D721Med (cell line): ENCODE measurements at places on chromosomes 16 and 17.
A peak's percentile ranks its signal among the peaks of the same experiment; 100 is the strongest.

GRCh38 chr16:72983728-72984350 is 64.1 kb downstream of the ZFHX3 start:
- DNase-seq: no peak

DNA sequence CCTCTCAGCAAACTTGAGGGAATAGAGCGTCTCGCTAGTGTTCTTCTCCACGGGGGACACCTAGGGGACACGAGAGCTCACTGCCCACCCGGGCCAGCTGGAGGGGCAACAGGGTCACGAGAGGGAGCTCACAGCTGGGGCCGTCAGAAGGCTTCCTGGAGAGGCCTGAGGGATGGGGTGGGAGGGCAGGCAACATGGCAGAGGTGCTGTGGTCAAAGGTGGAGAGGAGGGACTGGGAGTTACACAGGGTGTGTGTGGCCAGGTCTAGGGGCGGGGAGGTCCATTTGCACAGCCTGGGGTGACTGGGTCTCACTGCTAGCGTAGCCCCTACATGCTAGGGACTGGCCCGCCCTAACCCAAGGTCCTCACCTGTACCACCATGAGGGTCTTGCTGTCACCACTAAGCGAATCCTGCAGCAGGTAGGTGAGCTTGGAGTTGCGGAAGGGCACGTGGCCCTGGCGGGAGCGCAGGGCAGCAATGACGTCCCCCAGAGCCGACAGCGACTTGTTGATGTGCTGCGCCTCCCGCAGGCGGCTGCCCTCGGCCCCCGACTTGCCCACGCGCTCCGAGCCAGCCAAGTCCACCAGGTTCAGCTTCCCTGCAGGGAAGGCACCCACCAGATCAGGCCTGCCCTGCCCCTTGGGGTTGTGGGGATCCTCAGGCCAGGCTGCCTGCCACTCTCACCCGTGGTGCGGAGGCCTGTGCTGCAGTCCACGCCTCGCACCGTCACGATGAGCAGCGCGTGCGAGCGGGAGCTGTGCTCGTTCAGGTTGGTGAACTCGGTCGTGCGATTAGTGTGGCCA is 25.0 kb downstream of the KATNB1 start:
- DNase-seq: no peak

DNA sequence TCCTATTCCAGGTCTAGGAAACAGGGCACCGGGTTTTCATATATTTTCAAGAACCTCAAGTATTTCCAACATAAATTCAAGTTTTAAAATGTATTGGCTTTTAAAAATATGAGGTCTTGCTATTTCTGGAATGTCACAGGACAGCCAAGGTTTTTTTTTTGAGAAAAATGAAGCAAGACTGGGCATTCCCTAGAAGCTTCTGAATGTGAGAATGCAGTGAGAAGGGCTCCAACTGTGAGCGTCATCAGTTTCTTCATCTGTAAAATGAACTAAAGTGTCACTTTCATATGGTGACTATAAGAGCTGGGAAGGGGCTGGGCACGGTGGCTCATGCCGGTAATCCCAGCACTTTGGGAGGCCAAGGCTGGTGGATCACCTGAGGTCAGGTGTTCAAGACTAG is 455.8 kb upstream of the MAF start:
- no peak for DNase-seq

GRCh38 chr16:2816751-2817339 is at the start of gene PRSS21:
Gene PRSS21, plus strand, starts transcription at chr16:2817237. Its CDS starts 32 bp downstream, at chr16:2817269.
- DNase-seq: no peak

- DNase-seq: no peak
Measured at GRCh38 chr16:72397876-72398275, 225.9 kb upstream of the PMFBP1 start.

- DNase-seq: no peak
Measured at GRCh38 chr16:89383095-89384003, 107.0 kb downstream of the ANKRD11 start.

- DNase-seq: no peak
Measured at GRCh38 chr16:20763461-20764232, at the start of gene ACSM3. Gene ACSM3, plus strand, starts transcription at chr16:20764014. Its CDS starts 6,021 bp downstream, at chr16:20770035.

DNA sequence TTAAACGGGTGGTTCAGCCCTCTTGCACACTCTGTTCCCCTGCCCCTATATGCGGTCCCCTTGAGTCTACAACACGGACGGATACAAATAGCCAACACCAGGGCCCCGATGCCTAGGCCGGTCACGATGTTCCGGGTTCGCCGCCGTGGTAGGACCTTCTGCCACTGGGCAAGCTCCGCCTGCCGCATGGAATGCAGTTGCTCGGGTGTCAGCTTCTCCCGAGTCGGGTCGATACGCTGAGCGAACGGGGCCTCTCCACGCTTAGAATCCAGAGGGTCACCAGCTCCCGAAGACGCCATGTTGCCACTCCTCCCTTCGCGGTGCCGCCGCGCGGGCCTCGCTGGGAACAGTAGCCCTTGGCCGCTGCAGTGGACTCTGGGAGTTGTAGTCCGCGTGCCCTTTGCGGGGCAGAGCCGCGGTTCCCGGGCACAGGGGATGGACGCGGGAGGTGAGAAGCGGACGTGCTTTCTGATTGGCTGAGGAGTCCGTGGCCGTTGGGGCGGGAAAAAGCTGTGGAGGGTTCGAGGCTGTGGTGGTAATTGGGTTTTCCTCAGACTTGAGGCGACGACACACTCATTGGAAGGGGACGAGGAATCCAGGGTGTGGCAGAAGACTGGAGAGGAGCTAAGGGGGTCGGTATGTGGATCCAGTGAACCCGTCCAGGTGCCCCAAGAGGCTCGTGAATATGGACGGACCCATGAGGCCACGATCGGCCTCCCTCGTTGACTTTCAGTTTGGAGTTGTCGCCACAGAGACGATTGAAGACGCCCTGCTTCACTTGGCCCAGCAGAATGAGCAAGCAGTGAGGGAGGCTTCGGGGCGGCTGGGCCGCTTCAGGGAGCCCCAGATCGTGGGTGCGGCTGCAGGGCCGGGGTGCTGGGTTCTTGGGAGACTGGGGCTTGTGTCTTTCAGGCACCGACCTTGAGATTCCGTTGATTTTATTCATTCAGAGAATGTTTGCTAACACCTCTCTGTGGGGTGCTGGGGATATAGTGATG is at the start of the genes CNTD1 and COA3:
Gene CNTD1 (plus strand): TSS at position 479 of the 998 bp plus-strand sequence. CDS start 207 bp downstream, at position 686.
Gene COA3 (minus strand): TSS at position 322 of the 998 bp plus-strand sequence. CDS start 23 bp downstream, at position 299.
- peak; percentile 84 for DNase-seq

DNA sequence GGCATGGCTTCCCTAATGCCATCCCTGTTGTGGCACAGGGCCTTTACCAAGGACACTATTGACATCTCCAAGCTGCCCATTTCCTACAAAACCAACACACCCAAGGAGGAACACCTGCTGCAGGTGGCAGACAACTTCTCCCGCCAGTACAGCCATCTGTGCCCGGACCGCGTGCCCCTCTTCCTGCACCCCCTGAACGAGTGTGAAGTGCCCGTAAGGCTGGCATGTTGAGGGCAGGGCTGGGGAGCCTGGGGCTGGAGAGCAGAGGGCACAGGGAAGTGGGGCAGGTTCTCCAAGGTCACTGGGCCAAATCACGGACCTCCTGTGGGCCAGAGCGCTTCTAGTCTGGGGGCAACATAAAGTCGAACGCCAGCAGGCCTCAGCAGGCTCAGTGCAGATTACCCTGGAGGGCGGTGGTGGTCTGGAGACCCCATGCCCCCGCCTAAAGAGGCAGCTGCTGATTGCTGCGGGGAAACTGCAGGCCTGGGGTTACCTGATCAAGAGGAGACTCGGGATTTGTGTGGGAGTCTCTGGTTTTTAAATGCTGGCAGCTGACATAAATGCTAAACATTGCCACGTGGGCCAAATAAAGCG is 4.3 kb downstream of the DRC7 start:
- DNase-seq: no peak

- no peak for DNase-seq
Measured at GRCh38 chr16:969508-970385, 1.0 kb downstream of the LMF1 start.

- no peak for DNase-seq
Measured at GRCh38 chr16:86818671-86819532, 240.6 kb downstream of the FOXL1 start.

DNA sequence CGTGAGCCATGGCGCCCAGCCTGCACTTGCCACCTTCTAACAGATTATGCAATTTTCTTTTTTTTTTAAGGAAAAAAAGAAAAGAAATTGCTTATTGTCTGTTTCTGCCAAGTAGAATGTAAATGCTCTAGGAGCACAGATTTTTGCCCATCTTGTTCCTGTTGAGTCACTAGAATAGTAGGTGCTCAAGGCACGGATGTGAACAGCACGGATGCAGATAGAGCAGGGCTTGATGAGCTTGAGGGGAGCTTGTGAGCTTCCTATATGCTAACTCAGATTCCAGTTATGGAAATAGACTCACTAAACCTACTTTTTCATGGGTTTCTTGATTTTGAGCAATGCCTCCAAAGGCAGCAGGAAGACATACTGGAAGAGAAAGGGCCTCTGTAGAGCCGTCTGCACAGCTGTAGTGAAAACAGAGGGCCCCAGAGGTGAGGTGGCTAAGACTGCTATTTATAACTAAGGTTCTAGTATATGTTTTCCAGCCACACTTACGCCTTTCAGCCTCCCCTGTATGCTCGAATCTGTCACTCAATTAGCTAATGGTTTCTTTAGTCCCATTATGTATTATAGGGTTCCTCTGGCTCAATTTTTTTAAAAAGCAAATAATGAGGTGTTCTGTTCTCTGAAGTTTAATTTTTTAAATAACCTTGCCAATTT is 72.8 kb downstream of the WWP2 start:
- no peak for DNase-seq

DNA sequence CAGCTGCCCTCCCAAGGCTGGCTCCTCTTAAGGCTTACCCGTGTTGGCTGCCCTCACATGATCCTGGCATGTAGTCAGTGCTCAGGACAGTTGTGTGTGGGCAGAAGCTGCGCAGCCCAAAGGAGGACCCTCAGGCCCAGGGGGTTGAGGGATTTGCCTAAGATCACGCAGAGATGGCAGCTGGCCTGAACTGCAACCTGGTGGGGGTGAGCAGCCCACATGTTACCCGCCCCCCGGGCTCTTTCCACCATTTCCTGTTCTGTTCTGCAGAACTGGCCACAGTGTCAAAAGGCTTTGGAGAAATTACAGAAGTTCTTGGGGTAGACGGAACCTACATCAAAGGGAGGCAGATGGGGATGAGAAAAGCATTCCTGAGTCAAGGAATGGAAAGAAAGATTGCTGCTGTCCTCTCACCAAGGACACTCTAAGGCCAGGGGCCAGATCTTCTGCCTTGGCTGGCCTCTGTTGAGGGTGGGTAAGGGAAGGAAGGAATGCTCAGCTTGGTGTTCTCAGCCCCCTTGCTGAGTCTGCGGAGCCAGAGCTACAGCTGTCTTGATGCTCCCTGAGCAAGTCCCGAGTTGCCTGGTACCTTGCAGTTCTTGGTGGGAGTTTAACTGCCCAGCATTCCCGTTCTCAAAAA is 53.0 kb downstream of the EPN2 start:
- DNase-seq: no peak

GRCh38 chr17:80786470-80786869 is 205.2 kb upstream of the CHMP6 start:
- no peak for DNase-seq

DNA sequence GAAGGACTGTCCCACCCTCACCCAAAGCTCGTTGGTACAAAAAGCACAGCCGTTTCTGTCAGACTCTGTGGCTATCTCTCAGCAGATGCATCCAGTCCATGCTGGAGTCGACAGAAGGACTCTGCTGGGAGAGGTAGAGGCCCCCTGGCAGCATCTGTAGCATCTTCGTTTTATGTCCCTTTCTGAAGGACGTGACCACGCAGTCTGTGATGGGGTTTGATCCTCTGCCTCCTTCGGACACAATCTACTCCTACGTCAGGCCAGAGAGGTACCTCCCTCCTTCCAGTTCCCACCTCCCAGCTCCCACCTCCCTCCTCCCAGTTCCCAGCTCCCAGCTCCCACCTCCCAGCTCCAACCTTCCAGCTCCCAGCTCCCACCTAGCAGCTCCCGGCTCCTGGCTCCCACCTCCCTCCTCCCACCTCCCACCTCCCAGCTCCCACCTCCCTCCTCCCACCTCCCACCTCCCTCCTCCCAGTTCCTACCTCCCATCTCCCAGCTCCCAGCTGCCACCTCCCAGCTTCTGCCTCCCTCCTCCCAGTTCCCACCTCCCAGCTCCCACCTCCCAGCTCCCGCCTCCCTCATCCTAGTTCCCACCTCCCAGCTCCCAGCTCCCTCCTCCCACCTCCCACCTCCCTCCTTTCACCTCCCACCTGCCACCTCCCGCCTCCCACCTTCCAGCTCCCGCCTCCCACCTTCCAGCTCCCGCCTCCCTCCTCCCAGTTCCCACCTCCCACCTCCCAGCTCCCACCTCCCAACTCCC is 11.4 kb upstream of the MC1R start:
- no peak for DNase-seq

DNA sequence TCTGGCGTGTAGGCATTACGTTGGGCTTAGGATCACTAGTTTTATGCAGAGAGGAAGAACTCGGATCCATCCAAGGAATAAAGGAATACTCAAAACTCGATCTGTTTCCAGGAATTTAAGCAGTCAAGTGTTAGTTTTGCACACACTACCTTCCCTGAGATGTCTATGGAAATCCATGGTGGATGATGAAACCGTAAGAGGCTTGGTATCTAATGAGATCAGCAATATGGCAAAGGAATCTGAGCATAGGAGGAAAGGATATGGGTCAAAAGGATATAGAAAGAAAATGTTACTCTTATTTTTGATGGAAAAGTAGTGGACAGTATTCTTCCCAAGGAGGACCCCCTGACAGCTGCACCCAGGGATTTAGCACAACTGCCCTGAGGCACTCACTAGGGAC is 59.6 kb downstream of the SMG6 start:
- no peak for DNase-seq

DNA sequence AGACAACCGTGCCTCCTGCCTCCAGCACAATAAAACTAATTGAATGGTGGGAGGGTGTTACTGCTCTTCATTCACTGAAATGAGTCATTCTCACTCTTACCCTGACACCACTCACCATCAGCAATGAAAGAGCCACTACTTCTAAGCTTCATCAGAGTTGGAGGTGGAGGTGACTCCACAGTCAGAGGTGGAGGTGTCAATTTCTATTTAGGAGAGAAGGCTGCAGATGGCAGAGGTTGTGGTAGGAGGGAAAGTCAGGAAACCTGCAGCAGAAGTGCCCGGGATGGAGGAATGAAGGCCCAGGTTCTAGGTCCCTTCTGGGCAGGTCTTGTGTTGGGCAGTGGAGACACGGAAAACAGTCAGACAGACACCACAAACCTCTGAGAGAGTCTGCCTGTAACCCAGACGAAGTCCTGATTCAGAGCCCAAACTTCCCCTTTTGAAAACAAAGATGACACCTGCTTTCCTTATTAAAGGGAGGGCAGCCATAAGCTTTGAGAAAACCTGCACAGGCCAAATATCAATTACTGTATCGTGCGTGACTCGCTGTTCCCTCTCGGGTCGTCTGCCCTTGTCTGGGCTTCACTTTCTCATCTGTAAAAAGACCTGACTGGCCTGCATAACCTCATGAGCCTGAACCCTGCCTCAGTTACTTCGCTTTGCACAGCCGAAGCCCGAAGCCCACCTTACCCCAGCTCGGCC is 668 bp downstream of the ATPAF2 start:
- DNase-seq: no peak

DNA sequence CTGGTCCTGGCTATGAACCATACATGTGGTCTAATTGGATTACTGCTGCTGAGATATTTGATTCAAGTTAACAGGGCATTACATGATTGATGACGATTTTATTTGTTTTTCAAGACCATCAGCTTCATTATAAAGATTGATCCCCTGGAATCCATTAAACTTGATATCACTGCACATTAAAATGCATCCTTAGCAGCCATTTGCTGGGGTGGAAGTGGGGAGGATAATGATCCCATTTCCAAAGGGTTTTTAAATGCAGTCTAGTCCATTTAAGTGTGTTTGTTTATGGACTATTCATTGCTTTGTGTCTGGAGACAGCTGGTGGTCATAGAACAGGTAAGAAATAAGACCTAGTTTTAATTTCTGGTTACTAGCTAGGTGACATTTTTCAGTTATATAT is 40.9 kb downstream of the ADAMTS18 start:
- no peak for DNase-seq
